Dorsolateral prefrontal cortex (tissue), 122 donors: ENCODE measurements at places on chromosomes 11 and 22. TPM values are rescaled to one million over a fixed set of nuclear protein-coding genes. Genes with fewer than 3 reads are reported as not detected.

DNA sequence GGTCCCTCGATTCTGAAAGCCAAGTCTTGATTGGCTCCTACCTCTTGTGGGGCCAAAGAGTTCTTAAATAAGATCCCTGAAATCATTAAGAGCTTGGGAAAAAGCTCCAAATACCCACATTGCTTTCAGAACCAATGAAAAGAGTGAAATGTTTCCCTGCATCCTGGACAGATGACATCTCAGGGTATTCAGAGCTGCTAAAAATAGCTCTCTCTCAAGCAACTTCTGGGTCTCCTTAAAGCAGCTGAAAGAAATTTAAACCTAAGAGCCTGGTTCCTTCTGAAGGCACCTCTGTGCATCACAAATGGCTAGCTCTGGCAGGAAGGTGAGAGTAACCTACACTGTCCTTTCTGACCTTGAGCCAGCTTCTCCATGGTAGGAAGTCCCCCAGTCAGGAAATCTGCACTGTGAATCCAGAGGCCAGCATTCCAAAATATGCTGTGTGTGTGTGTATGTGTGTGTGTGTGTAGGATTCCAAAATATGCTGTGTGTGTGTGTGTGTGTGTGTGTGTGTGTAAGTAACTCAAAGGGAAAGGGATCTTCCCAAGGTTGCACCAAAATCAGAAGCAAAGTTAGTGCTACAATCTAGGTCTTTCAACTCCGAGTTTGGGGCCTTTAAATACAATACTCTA is 50.1 kb downstream of the RELT start:
- no peak for DNase-seq

Gene YPEL4
- 62.2 TPM for total RNA-seq

- no peak for DNase-seq
These were observed 146.8 kb downstream of the COMMD9 start for GRCh38 chr11:36142439-36142838.

GRCh38 chr11:11164334-11164690 is 188.7 kb downstream of the CSNK2A3 start:
- DNase-seq: no peak

- no peak for DNase-seq
These were observed 164.6 kb downstream of the ETS1 start for GRCh38 chr11:128422576-128423370.

Gene BACE1
- 72.8 TPM for total RNA-seq

Gene SELENOM
- 88.8 TPM for total RNA-seq

DNA sequence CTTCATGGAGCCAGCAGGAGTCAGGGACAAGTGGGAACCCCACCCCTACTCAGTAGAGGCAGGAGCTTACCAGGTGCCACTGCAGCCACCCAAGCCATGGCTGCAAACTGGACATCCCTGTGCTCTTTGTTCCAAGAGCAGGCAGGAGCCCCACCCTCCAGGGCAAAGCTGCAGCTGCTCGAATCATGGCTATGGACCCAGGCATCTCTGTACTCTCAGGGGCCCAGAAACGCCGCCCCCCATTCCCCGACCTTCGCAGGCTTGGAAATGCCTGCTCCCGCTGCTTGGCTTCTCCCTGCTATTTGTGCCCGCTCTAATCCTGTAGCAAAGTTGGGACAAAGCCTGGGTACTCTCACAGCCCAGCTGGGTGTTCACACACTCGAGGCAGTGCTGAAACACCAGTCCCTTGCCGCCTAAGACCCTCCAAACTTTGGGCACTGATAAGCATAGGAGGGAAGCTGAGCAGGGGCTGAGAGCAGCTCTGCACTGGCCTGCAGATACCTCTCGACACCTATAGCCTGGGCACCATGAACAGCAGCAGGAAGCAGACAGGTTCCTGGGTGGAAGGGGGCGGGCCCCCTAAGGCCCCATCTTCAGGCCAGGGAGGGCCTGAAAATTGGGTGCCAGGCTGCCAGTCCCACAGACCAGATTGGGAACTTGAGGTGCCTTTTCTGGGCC is 402.4 kb downstream of the LRRC4C start:
- no peak for DNase-seq

GRCh38 chr11:113444502-113445123 is 30.6 kb downstream of the DRD2 start:
- no peak for DNase-seq

GRCh38 chr11:112176077-112176476 is 765 bp downstream of the BCO2 start:
- DNase-seq: no peak
